ENCODE measurements at places on chromosomes 5 and 9.

- no peak for DNase-seq
Measured at GRCh38 chr9:78348848-78349247, 51.9 kb downstream of the PSAT1 start.

- no peak for DNase-seq
Measured at GRCh38 chr5:178356431-178356872, 123.8 kb upstream of the PHYKPL start.

- DNase-seq = no peak
Measured at GRCh38 chr5:6431214-6432195, 17.2 kb upstream of the UBE2QL1 start.

DNA sequence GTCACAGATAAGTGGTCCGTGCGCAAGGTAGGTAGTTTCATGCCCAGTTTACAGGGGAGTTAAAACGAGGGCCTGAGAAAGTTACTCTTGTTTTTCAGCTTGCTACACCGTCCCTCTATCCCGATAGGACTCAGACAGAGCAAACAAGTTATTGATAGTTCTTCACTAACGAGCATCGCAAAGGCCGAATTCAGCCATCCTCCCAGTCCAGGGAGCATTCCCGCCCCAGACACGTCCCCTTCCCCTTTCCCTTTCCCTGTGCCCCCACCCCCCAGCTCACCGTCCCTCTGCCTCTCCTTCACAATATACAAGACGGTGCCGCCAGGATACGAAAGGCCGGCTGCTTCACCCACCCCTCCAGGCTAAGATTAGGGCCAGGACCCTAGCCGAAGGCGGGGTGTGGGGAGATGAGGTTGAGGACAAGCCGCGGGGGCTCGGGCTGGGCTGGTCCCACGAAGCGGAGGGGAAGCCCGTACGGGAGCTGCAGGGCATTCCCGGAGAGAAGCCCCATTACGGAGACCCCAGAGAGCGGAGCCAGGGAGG is 599 bp downstream of the KIAA1191 start:
- no peak for DNase-seq

DNA sequence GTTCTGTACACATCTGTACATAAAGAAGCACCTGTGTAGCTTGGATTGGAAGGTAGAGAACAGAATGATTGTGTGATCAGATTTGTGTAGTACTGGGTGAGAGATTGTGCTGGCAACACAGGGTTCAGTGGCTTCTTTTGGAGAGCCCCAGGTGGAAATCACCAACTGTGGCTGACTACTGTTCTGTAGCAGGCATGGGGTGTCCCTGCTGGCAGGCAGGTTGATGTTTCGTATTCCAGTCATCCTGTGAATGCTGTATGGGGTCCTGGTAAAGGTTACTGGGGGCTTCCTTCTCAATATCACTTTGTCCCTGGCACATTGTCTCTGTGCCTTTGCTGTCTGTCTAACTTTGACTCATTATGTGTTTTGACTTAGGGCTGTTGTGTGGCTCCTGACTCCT is 5.3 kb downstream of the ASPN start:
- DNase-seq = no peak

DNA sequence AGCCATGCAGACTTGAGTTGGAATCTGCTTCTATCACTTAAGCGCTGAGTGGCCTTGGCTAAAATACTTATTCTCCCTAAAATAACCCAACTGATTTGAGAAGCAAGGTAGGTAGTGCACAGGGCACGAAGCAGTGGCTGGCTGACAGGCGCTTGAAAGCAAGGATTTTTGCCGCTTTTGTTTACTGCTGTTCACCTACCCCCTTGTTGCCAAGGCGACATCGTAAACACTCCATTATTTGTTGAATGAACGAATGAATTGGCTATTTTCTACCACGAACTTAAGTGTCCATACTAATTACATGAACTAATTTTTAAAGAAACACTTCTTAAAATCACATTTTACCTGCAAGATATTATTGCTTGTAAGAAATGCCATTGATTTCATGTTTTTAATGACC is 98.0 kb downstream of the ANKH start:
- DNase-seq = no peak

DNA sequence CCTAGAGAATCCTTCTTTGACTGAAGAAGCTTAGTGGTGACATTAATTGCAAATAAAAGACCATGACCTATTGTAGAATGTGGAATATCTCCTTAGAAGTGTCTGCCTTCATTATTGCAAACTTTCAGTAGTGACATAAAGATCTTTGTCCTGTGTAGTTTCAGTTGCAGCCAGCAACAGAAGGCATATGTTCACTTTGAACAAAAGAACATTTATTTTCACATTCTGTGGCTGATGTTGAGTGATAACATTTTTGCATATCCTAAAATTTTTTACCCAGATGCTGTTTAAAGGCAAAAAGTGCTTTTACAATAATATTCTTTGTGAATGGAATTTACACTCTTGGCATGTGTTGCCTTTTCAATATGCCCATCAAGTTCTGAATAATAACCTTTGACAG is 165.9 kb downstream of the TMC1 start:
- no peak for DNase-seq

DNA sequence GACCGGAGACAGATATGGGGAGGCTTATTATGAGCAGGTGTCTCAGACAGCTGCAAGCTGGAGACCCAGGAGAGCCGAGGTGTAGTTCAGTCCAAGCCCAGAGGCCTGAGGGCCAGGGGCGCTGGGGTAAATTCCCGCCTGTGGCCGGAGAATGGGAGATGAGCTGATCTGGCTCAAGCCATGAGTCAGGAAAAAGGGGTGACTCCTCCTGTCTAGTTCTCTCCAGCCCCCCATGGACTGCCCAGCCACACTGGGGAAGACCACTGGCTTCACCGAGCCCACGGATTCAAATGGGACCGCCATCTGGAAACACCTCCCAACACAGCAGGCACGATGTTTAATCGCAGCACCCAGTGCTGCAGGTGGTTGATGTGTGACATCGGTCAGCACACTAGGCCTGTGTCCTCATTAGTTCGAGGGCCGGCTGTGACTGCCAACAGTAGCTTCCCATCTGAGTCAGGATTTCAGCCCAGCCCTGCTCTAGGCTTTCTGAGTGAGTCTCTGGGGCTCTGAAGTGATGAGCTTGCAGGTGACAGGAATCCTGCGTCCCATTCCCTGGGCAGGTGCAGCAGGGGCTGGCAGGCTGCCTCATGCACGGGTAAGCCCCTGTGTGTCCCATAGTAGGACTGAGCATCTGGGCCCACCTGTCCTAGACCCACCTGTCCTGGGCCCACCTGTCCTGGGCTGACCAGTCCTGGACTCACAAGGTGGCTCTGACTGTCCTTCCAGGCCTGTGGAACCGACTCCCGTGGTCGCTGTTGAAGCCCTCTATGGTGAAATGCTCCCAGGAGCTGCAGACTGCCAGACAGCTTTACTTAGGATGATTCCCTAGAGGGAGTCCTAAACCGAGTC is 49.7 kb downstream of the AHRR start:
- DNase-seq = no peak

DNA sequence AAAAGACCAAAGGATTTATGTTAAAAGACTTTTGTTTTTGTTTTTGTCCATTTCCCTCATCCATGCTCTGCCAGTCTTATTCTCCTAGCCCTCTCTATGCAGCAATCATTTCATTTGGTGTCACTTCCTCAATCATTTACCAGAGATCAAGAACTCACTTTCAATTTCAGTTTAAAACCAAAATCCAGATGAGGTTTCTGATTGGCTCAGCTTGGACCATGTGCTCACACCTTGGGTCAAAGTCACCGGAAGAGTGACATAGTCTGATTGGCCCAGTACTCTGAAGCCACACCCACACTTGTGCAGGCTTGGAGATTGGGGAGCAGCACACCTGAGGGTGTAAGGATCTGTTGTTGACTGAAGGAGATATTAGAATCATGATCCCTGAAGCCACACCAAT is 79.6 kb downstream of the TLR4 start:
- DNase-seq = no peak
